HAP-1 (cell line): ENCODE measurements at places on chromosomes 12 and 14.

GRCh38 chr12:124381456-124382296 lies 86.8 kb downstream of the RFLNA start:
- no peak for DNase-seq

DNA sequence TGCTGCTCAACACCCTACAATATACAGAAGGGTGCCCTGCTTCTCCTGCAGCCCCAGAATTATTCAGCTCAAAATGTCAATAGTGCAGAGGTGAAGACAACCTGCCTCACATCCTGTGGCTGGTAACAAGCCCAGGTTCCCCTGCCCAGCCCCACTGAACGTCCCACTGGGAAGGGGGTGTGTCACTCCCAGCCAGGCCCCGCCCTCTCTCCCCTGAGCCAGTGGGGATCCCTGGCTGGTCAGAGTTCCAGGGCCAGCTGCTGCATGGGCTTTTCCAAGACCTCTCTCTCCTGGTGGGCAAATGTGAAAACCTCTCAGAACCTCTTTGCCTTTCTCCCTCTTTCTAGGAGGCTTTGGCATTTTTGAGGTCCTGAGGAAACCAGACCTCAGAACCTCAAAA lies 13.7 kb upstream of the LHX5 start:
- DNase-seq: no peak

DNA sequence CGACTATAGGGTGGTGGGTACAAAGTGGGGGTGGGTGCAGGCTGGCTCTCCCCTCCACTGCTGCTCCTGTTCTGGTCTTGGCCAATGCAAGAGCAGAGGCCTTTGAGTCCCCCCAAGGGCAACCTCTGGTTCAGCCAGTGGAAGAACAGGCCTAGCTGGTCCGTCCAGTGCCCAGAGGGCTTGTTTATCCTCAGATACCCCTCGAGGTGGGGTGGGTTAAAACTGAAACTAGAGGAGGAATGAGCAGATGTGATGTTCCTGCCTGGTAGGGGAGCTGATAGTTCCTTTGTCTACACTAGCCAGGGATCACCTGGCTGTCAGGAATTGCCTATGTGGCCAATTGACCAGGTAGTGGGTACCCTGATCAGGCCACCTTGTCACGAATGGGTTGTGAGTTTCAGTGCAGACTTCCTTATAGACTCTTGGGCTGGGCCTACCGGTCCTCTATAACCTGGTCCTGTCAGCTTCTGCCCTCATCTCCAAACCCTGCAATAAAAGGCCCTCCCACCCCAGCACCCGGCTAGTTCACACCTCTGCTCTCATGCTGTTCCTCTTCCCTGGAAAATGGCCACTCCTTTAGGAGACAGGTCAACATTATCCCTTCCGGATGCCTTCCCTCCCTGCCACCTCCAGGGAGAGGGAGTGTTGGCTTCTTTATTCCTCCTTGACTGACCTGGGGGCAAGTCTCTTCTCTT lies 10.7 kb upstream of the HSP90AA1 start:
- no peak for DNase-seq

GRCh38 chr12:111368788-111369495 lies at the start of gene PHETA1:
PHETA1 (minus strand) TSS chr12:111369095; CDS start chr12:111363427, 5,668 bp downstream.
- DNase-seq: peak; percentile 97

- no peak for DNase-seq
Measured at GRCh38 chr12:13189264-13189663, 7.3 kb upstream of the EMP1 start.

- peak; percentile 95 for DNase-seq
Measured at GRCh38 chr12:123670882-123671728, at the start of gene TCTN2. TCTN2 (plus strand) TSS chr12:123671113; CDS start chr12:123671241, 128 bp downstream.

GRCh38 chr14:41604721-41605531 lies 1.8 kb upstream of the LRFN5 start:
- peak; percentile 88 for DNase-seq

- DNase-seq: no peak
Measured at GRCh38 chr12:50275556-50275955, 7.8 kb downstream of the LIMA1 start.

DNA sequence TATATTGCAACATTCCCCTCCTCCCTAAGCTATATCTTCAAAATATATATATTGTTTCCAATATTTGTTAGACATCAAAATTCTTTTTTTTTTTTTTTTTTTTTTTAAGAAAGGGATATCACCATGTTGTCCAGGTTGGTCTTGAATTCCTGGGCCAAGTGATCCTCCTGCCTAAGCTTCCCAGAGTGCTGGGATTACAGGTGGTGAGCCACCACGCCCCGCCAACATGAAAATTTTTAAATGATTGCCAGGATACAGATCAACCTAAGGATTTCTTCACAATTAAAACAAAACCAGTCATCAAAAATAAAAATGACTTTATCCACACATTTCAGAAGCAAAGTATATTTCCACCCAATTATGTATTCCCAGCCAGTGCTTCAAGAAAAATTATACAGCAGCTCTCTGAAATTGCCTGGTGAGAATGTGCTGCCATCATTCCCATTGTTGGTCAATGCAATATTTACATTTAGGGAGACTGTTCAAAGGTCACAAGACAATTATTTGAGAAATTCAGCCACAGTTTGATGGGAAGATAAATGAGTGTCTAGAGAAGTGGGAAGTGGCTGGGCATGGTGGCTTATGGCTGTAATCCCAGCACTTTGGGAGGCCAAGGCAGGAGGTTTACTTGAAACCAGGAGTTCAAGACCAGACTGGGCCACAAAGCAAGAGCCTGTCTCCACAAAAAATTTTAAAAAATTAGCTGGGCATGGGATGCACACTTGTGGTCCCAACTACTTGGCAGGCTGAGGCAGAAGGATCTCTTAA lies 141.7 kb upstream of the AMIGO2 start:
- no peak for DNase-seq

GRCh38 chr12:20523658-20524057 lies 155.3 kb downstream of the PDE3A start:
- DNase-seq: no peak

GRCh38 chr12:46214668-46215436 lies 54.0 kb downstream of the SLC38A1 start:
- DNase-seq: no peak

- no peak for DNase-seq
Measured at GRCh38 chr12:22543246-22544037, 900 bp downstream of the C2CD5 start.

DNA sequence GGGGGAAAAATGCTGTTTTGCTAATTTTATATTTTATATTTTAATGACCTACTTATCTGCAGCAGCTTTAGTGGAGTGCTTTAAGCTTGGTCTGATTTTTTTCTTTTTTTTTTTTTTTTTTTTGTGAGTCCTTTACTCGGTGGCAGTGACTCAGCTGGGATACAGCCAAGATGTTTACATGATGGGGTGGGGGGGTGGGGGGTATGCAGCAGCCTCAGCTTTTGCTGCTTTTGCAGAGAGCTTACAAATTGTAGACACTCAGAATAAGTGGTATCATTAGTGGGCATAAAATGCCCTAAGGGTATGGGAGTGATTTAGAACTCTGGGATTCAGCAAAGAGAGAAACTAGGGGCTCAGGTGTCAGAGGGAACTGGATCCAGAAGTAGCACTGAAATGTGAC lies 38.2 kb upstream of the ARHGAP5 start:
- no peak for DNase-seq

- no peak for DNase-seq
Measured at GRCh38 chr12:7797698-7798398, 8.6 kb downstream of the NANOG start.

GRCh38 chr14:50678163-50678562 lies 10.1 kb upstream of the SAV1 start:
- no peak for DNase-seq
